Epithelial cell of proximal tubule (primary cell): ENCODE measurements at places on chromosomes 11 and 22.

DNA sequence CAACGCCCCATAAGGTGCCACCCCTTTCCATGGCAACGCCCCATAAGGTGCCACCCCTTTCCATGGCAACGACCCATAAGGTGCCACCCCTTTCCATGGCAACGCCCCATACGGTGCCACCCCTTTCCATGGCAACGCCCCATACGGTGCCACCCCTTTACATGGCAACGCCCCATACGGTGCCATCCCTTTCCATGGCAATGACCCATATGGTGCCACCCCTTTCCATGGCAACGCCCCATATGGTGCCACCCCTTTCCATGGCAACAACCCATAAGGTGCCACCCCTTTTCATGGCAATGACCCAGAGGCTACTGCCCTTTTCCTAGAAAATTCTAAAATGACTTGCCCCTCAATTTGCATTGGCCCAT lies 72.1 kb downstream of the BRD1 start:
- no peak for DNase-seq

DNA sequence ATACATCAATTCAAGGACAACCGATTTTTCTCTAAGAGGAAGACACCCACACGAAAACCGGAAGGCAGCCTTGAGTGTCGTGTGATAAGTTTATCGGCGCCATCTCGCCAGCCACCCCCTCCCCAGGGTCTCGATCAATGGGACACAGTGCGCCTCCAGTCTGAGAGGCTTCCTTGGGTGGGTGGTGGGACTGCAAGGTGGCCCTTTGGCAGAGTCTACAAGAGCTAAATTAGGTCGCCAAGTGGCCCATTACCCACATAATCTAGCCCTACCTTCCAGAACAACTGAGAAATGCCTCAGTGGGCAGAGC lies 64.0 kb downstream of the CD6 start:
- DNase-seq, result no peak

DNA sequence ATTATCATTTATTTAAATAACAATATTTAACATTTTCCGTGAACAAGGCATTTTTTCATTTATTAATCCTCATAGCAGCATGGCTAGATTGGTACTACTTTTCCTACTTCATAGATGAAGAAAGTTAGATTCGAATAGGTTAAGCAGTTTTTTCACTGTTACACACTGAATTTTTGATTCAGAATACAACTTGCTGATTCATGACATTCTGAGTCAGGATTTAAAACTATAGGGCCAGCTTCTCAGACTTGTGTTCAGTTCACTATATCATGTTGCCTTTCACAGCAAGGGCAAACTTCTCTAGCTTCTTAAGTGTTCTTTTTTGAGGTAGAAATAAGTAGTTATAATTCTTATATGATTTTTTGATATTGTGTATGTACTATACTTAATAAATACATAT lies 31.5 kb downstream of the CYP2R1 start:
- no peak for DNase-seq

- DNase-seq, result no peak
Measured at GRCh38 chr11:75286826-75287465, 46.4 kb downstream of the TPBGL start.

GRCh38 chr22:38273135-38273826 lies 471 bp upstream of the TMEM184B start:
- DNase-seq, result no peak

DNA sequence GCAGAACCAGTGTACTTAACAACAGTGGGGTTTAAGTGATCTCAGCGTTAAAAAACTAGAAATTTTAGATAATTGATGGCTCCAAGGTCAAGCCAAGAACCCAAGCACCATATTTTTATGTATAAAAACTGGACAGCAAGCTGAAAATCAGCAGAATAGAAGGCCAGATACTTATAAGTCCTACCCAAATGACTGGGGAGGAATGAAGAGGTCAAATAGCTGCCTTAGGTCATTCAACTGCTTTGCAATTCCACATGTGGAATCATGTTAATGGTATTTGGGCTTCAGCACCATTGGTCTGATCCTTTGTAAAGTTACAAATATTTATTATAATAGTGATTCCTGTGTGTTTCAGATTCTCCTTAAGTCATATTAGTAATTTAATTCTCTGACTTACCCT lies 108.4 kb downstream of the FAT3 start:
- no peak for DNase-seq

DNA sequence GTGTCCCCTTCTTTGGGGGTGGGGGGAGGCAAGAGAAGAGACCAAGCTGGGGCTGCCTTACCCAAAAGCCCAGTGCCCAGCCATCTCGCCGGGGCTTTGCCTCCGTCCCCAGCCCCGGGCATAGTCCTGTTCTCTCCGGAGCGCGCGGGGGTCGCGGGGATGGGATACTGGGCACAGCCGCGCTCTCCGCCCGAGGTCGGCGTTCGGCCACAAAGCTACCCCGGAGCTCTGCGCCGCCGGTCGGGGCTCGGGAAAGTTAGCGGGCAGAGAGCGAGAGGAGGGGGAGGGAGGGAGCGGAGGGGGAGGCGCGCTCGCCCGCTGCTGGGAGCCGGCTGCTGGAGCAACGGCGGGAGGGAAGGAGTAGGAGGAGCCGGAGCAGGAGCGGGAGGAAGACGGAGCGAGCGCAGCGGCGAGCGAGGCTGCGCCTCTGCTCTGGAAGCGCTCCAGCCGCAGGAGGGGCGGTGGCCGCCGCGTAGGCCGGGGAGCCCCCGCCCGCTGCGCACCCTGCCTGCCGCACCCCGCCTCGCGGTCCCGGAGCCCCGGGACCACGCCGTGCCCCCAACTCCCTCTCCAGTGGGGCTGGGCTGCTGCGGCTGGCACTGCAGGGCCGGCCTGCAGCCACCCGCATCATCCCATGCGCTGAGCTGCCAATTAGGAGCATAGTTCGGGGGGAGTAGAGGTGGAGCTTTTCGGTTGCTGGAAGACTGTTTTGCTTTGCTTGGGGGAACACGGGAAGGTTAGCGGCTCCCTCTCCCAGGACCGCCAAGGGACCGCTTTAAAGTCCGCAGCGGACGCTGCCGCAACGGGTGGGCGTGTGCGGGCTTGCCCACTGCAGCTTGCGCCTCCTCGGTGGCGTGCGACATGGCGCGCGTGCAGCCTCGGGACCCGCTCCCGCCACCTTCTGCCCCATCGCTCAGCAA lies at the start of gene SCN4B:
Gene SCN4B (minus strand): TSS at position 272 of the 920 bp plus-strand sequence. CDS start 150 bp downstream, at position 122.
- no peak for DNase-seq

DNA sequence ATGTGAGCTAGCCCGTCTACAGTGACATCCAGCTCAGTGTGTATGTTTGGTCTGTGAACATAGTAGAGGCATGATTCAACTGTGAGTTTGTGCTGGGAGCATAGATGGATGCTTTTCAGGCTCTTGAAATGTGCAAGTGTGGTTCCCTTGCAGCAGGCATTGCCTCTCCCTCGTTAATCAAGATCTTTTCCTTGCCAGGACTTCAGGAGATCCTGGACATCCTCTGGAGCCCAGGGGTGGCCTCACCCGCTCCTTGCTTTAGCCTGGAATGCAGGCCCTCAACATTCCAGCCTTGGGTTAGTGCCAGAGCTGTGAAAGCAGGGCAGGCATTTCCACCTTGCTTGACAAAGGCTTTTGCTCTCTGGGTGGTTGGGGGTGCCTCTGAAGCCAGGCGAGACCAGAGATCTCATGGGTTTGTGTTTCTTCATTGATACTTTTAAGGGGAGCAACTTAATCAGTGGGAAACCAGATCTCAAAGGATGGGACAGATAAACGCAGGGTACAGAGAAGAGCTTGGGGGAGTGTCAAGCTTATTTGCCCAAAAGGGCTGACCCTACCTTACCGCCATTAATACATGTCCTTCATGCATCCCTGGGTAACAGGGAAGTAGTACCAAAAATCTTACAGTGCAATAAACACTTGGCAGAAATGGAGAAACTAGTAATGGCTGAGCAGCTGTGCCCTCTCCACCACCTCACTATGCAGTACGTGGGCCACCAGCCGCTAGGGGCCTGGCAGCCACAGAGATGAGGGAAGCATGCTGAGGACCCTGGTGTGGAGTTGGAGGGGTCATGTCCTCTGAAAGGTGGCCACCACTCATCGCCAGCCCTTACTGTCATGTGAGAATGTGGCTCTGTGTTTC lies 72.1 kb downstream of the PTPRJ start:
- DNase-seq, result peak; percentile 50

- DNase-seq, result no peak
Measured at GRCh38 chr22:43157874-43158546, 6.7 kb downstream of the TSPO start.

DNA sequence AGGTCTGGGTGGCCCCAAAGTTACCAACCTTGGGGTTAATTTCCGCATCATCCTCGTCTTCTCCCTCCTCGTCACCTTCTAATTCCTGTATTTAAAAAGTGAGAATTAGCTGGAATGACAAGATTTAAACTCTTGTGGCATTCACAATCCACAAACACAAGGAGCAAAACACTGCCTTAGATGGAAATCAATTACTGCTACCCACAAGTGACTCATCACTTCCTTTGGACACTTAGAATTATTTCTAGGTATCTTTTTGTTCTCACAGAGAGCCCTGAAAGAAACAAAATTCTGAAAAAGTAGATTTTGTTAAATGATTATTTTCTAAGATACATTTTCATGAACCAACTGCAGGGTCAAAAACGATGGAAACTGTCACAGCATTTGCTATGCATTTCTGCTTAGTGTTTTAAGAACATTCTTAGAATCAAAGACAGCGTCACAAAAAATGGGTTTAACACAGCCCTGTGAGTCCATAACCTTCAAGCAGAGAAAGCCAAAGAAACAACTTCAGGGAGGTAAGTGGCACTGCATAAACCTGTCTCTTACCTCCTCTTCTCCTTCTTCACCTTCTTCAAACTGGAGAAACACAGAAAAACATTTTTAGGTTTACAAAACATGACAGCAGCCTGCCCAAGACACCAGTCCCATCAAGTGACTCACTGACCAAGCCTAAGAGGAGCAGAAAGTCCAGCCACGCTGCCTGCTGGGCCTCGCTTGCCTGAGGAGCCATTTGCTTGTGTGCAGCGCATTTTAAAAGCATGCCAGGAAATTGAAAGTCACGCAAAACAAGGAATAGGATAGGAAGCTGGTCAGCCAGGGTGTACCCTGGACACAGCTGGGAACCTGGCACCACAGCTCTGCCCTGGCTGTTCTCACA lies 22.3 kb upstream of the PHLDA2 start:
- no peak for DNase-seq

DNA sequence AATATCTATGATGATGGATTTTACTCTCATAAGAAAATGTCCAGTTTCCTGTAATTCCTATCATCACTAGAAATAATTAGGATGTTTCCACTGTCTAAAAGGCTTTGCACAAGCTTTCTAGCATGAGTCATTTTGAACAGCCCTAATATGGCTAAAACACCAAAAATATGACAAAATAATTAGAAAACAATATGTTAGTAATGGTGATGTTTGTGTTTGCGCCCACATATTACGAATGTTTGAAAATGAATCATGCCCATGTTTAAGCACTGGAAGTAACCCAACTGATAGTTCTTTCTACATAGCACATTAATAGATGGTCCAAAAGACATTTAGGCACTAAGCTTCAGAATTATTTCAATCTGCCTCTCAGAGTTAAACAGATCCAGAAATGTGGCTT lies 96.0 kb downstream of the TRPC6 start:
- DNase-seq, result no peak

GRCh38 chr22:29435236-29436136 lies 2.9 kb upstream of the RFPL1 start:
- DNase-seq, result no peak

- DNase-seq, result no peak
Measured at GRCh38 chr11:70410276-70411205, 12.2 kb downstream of the CTTN start.

- DNase-seq, result peak; percentile 4
Measured at GRCh38 chr11:64619811-64620380, 28.9 kb downstream of the SLC22A12 start.

DNA sequence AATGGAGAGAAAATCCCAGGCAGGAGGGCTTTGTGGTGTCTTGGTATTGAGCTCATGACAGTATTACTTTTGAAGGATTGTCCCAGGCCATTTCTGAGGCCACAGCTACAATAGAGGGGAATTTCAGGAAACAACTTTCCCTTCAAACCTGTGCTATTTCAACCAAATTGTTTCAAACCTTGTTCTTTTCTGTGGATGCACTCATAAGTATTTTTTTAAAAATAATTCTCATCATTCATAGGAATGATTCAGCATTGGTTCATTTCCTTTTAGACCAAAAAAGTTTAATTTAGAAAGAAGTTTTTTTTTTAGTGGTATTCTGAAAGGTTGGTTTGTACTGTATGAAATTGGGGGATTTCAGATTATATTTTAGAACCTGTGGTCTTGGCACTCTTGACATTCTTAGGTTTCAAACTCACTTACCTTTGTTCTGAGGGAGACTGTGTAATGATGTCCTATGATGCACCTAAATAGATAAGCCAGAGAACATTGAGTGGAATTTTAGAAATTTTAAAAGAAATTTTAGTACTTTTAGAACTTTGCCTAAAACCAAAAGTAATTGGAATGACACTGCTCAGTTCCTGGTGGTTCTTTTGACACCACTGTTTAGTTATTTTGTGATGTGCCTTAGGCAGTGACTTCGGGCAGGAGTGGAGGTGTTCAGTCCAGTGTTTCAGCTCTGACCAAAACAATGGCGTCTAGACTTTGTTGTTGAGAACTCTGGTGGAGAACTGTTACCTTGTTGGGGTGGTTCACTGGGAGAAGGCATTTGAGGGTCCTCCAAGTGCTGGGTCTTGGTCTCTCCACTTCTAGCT lies 12.2 kb downstream of the TEAD1 start:
- DNase-seq, result no peak

GRCh38 chr11:15615398-15616096 lies 500.8 kb downstream of the INSC start:
- no peak for DNase-seq

GRCh38 chr22:32708830-32709229 lies 92.7 kb upstream of the TIMP3 start:
- DNase-seq, result no peak

- no peak for DNase-seq
Measured at GRCh38 chr22:48314073-48314472, 1513.6 kb downstream of the BRD1 start.

DNA sequence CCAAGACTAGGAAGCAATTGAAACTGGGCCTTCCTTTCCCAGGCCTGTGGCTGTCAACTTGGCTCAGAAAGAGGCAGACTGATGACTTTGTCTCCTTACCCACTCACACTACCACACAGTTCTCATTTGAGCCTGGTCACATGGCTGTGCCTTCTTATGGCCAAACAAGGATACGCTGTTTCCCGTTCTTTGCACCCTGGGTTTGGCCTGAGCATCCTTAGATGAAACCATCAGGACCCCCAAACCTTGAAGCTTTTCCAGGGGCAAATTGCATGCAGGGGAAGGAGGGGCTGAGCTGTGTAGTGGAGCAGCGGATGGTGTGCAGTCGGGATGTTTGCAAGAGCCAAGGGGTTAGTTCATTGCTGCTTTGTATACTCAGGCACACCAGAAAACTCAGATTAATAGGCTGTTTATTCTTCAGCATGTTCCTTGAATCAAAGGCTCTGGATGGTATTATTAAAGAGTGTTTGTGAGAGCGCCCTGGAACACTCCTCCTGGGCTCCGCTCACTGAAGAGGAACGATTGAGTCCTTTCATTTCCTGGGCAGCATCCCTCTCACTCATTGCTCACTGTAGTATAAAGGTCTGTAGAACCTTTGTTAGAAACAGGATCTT lies 69.8 kb downstream of the ARFGAP2 start:
- DNase-seq, result no peak

- DNase-seq, result peak; percentile 23
Measured at GRCh38 chr11:1749395-1750351, 722 bp downstream of the IFITM10 start.
